ENCODE measurements at places on chromosomes 6 and 20.

GRCh38 chr6:166488076-166488685 is 98.3 kb downstream of the RAMACL start:
- peak; percentile 63 for DNase-seq

GRCh38 chr6:3771407-3772011 is 20.0 kb upstream of the PXDC1 start:
- no peak for DNase-seq

- no peak for DNase-seq
These were observed 271.2 kb upstream of the TAB2 start for GRCh38 chr6:149046164-149046821.

GRCh38 chr6:56147766-56148165 is 99.6 kb downstream of the COL21A1 start:
- no peak for DNase-seq

DNA sequence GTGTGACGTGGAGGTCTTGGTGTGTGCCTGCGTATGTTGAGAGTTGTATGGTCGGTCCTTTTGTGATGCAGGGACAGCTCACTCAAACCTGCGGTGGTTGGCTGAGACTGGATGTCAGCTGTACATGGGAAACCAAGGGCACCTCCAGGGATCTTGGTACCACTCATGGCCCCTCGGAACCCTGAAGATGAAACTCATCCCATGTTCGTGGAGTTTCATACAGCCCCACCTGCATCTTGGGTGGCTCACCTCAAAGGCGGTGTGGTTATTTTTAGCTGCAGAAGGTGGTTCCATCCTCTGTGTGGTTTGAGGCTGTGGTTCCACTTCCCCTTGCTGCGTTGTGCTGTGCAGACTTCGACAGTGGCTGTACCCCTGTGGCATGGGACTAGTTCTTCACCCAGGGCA is 52.6 kb upstream of the SLC22A1 start:
- no peak for DNase-seq

- no peak for DNase-seq
These were observed 228.5 kb downstream of the PHF3 start for GRCh38 chr6:63864061-63864460.

- DNase-seq, result no peak
These were observed 26.6 kb upstream of the TGM2 start for GRCh38 chr20:38191654-38192053.

GRCh38 chr6:25028328-25028727 is 92.6 kb upstream of the RIPOR2 start:
- DNase-seq, result no peak

GRCh38 chr20:34260208-34260942 is 19.2 kb downstream of the ASIP start:
- no peak for DNase-seq

DNA sequence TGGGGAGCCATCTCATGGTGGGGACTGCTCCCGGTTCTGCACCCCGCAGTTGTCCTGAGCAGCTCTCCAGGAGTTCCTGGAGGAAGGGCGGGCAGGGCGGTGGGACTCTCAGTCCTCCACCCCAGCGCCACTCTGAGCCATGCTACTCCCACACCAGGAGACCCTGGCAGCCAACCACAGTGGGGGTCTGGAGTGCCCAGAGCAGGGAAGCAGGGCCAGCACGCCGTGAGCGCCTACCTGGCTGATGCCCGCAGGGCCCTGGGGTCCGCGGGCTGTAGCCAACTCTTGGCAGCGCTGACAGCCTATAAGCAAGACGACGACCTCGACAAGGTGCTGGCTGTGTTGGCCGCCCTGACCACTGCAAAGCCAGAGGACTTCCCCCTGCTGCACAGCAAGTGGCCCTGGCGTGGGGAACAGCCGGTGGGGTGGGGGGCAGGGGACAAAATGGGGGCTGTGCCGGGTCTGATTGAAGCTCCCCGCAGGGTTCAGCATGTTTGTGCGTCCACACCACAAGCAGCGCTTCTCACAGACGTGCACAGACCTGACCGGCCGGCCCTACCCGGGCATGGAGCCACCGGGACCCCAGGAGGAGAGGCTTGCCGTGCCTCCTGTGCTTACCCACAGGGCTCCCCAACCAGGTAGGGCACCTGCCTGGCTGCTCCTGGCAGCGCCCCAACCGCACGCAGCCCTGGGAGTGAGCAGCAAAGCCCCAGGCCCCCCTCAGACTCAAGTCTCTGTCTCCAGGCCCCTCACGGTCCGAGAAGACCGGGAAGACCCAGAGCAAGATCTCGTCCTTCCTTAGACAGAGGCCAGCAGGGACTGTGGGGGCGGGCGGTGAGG is 1.6 kb upstream of the TNFRSF6B start:
- peak; percentile 17 for DNase-seq

GRCh38 chr20:6700563-6701329 is 66.7 kb upstream of the BMP2 start:
- DNase-seq, result peak; percentile 44

Data from left ventricle myocardium inferior (tissue), 1 donor.